Gastrocnemius medialis (tissue), 4 donors: ENCODE measurements at places on chromosomes 16 and 17.
A peak's percentile ranks its signal among the peaks of the same experiment; 100 is the strongest.

DNA sequence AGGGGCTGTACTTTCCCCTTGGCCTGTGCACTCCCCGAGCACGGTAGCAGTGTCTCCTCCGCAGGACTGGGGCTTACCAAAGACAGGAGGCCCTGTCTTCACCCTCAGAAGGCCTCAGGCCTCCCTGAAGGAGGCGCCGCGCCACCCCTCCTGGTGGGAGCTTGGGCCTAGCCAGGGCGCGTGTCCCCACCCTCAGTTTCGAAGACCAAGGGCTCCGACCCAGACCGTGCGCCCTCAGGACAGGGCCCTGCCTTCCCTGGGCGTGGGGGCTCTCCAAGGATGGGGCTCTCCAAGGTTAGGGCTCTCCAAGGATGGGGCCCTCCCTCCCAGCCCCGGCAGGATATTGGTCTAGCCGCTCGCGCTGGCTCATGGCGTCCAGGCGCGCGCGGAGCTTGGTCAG is 11.8 kb downstream of the PLCD3 start:
- no peak for DNase-seq

DNA sequence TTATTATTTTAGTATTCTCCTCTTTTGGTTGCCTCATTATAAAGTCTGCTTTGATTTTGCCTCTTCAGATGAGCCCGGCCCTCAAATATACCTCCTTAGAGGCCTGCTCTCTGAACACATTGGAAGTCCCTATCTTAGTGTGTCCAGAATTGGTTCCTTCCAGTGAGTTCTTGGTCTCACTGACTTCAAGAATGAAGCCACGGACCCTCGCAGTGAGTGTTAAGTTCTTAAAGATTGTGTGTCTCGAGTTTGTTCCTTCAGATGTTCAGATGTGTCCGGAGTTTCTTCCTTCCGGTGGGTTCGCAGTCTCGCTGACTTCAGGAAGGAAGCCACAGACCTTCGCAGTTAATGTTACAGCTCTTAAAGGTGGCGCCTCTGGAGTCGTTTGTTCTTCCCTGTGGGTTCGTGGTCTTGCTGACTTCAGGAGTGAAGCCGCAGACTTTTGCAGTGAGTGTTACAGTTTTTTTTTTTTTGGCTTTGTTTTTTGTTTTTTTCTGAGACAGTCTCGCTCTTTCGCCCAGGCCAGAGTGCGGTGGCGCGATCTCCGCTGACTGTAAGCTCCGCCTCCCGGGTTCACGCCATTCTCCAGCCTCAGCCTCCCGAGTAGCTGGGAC is 45.8 kb upstream of the NOS2 start:
- no peak for DNase-seq

DNA sequence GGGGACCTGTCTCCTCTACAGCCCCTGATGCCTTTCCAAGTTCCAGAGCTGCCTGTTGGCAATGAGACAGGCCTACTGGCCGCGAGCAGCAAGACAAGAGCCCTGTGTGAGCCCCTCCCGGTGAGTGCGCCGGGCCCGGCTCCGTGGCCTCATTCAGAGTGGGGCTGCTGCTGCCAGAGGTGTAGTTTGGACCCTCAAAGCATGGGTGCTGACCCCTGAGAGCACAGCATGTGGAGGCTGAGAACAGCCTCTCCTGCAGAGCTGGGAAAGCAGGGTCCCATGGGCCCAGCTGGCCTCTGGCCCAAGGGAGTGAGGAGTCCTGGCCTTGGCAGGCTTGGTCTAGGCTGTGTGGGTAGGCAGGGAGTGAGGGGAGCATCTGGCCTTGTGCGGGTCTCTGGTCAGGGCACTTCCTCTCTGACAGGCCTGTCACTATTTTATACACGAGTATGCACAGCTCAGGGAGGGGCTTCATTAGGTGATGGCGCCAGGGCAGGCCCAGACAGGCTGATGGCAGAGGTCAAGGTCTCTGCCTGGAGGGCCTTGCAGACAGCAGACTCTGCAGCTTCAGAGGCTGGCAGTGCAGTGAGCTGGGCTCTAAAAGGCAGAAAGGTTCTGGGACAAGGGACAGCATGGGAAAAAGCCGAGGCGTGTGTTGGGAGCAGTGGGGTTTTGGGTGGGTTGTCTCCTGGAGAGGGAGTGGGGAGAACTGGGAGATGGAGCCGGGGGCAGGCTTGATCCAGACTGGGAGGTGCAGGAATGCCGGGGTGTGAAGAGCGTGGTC is 43.4 kb downstream of the ADCY7 start:
- no peak for DNase-seq

DNA sequence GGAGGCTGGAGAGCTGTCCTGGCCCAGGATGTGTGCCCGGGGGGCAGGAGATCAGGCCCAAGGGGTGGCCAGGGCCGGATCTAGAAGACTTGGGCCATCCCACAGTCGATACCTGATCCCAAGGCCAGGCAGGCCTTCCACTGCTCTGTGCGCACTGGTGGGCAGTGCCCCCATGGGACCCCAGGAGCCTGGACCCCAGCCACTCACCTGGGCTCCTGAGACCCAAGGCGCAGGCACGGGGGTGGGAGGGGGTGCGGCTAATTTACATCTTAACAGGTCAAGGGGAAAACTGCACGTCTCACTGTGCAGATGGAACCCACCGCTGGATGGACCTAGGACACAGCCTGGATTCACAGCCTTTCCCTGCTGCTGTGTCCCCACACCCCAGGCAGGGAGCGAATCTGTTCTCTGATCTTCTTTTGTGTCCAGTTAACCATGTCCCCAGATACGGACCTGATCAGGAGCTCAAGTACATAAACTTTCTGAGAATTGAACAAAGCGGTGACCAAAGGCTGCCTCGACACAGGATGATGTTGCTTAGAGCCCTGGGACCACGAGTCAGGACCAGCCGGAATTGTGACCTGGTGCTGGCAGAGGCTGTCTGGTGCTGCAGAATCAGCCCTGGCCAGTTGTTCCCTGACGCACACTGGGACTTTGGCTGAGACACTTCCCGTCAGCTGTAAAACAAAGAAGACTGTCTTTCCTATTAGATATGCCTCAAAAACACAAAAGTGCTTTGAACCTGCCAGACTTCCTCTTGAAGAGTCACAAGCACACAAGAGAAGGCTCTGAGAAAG is 60.6 kb downstream of the TNFRSF13B start:
- DNase-seq: no peak

- DNase-seq: peak; percentile 45
These were observed 14.4 kb downstream of the HID1 start for GRCh38 chr17:74957935-74958740.

DNA sequence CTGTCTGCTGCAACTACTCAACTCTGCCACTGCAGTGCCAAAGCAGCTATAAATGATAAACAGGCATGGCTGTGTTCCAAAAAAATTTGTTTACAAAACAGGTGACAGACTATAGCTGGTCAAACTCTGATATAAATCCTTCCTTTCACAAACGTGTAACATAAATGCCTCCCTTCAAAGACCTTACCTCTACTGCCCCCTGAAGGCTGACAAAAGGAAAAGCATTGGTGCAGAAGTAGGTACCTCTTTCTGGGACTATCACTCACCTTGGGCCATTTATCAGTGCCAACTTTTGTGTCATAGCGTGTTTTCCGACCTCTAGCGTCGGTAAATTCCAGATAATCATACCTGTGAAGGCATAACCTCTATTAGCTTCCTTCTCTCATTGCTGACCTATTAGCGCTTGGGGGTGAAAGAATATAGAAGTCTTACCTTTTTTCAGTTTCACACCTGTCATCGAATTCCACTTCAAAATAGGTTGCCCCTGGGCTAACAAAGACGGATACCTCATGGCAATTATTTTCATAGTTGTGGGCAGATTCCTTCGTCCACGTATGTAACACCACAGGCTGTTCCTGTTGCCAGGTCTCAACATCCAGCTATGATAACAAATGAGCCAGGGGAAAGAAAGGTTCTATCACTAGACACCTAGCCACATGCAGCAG is 67.9 kb downstream of the ZZEF1 start:
- no peak for DNase-seq

GRCh38 chr17:18247613-18248001 is 10.9 kb downstream of the FLII start:
- DNase-seq: peak; percentile 61

GRCh38 chr17:65455972-65456343 is 105.5 kb downstream of the AXIN2 start:
- peak; percentile 64 for DNase-seq

GRCh38 chr16:85663891-85664321 is 24.8 kb downstream of the GINS2 start:
- no peak for DNase-seq

- DNase-seq: no peak
These were observed 8.8 kb upstream of the USP43 start for GRCh38 chr17:9636501-9636900.

DNA sequence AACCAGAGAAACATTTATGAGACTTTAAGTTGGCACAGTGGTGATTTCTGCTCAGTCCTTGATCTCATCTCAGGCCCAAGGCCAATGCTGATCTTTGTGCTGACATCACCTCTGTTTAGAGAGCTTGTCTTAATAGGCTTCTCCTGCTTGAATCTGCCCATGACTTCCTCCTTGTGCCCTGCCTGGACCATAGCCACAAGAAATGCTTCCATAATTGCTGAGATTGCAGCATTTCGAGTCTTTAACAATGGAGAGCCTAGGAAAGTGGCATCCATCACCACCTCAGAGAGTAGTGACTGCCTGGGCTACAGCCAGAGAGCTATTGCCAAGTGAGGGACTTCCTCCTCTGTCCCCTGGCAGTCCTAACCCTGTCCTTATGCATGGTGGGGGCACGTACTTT is 25.1 kb upstream of the MMP2 start:
- no peak for DNase-seq

DNA sequence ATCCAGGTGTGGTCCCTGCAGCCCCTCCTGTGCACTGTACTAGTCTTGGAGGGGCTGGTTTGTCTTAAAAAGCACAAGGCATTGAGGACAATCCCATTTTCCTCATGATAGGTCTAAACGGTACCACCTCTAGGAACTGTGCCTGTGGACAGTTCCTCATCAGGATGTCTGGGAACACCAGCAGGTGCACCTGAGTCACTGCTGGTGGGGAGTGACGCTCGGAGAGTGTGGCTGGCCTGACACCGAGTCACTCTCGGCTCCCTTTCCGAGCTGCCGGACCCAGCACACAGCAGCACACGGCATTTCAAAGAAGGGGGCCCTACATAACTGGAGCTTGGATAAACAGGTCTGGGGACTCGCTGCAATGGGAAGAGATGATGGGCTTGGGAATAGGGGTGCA is 25.6 kb downstream of the LRRC75A start:
- no peak for DNase-seq

DNA sequence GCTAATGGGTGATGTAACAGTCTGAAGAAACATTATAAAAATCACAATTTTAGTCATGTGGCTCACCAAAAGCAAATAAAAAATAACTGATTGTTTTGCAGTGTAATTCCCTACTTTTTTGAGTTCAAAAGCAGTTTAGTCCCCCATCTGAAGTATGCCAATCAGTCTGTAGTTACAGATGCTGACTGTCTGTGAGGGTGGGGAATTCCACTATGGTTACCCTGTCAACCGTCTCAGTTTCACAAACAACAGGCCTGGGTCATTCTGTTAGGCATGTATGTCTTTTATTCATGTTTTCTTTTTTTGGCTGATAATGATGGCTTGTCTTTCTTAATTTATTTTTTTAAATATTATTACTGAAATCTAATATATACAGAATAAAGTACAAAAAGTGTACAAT is 69.3 kb downstream of the STXBP4 start:
- DNase-seq: no peak

DNA sequence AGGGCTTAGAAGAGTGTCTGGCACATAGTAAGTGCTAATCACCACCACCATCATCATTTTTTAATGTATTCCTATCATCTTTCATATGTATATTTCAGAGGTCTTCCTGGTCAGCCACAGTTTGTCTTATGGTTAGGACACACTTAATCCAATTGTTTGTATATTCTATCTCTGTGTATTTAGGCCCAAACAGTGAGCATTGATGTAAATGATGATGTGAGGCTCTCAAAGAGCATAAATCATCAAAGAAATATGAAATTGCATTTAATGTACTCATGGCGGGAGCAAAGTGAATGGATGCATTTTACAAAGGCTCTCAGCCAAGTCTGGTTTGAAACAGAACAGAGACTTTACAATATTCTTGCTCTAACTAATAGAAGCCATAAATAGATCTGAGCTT is 24.1 kb upstream of the MPHOSPH6 start:
- no peak for DNase-seq

DNA sequence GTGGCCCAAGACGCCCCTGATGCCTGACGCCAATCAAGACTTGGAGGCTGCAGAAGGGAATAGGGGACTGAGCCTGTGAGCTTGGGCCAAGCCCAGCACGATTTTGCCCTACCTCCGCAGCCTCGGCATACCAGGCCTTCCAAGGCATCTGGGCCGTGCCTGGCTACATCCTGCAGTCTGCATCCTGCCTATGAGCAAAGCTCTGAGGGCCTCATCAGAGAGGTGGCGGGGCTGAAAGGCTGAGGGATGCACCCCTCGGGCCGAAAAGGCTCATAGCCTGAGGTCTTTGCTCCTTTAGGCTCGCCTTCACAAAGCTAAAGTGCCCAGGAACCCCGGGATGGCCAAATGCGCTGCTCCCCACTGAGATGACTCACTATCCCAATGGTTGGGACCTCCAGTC is 2.5 kb downstream of the SEZ6 start:
- DNase-seq: no peak

DNA sequence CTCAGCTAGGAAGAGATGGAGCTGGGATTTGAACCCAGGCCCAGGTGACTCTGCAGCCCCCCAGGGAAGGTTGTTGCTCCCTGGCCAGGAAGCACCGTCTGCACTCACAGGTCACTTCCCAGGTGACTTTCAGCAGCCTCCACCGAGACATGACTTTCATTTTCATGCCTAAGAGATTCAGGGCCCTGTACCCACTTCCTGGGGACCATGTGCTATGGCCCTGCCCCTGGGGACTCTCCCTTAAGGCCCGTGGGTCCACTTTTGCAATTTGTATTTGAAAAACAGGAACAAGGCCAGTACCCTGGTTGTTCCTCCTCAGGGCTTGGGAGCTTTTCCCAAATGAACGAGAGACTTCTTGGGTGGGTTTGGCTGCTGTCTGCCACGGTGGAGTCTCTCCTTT is 191.0 kb downstream of the IRF8 start:
- no peak for DNase-seq

DNA sequence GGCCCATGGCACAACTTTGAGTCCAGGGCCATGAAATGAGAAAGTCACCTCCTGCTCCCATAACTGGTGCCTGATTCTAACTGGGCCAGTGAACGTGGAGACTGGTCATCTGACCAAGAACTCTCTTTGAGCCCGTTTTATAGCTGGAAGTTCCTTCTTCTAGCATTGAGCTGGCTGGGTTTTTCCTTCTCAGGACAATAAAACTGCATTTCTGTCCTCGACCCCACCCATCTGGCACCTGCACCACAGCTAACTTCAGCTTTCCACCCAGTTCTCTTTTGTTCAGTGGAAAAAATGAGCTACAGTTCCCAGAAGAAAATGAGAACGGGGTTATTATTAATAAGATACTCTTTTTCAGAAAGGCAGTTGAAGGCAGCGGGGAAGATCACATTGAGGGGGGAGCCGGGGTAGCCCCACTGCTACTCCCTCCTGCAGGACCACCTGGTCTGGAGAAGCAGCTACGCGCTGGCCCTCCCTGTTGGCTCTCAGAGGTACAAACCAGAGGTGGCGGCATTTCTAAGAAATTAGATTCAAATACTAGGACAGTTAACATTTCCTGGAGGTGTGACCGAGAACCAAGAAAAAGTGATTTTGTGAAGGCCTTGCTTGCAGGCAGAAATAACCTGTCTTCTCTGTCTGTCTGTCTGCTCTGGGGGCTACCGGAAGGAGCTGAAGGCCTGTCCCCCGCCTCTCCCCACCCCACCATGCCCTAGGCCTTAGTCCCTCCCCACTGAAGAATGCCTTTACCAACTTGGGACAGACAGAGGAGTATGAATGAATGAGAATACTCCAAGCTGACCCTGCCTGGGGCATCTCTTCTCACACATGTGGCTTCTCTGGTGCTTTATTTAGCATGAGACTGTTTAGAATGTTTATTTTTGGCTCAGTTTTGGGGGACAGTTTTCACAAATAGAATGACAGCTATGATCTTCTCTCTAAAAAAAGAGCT is 123.9 kb downstream of the XYLT1 start:
- DNase-seq: no peak
